T-helper 9 cell (primary cell): ENCODE measurements at places on chromosomes 5 and 9.

DNA sequence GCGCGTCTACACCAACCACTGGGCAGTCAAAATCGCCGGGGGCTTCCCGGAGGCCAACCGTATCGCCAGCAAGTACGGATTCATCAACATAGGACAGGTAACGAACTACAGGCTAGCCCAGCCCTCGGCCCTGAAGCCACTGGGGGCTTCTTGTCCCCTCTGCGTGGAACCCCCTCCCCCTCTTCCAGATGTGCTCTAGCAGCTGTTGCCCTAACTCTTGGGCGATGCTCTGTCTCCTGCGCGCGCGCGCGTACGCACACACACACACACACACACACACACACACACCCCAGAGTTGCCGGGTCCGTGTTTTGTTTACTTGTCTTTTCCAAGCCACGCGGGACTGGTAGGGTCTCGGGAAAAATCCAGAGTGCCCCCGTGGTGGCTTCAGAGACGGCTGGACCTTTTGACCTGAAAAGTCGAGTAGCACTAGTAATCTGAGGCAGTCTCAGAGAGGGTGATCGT is 836 bp downstream of the PCSK5 start:
- DNase-seq: peak; percentile 7

DNA sequence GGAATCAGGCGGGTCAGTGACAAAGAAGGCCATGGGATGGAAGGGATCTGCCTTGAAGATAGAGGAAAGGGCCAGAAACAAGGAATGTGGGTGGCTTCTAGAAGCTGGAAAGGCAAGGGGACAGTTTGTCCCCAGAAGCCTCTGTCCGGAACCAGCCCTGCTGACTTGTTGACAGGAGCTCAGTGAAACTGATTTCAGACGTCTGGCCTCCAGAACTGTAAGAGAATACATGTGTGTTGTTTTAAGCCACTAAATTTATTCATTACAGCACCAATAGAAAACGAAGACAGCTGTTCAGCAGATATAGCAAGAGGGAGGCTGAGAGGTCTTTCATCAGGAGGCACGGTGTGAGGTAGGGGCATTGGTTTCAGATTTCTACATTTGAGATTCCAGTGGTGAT is 422.5 kb downstream of the KDM4C start:
- no peak for DNase-seq

GRCh38 chr5:32504989-32505596 is 60.6 kb upstream of the ZFR start:
- DNase-seq: no peak

DNA sequence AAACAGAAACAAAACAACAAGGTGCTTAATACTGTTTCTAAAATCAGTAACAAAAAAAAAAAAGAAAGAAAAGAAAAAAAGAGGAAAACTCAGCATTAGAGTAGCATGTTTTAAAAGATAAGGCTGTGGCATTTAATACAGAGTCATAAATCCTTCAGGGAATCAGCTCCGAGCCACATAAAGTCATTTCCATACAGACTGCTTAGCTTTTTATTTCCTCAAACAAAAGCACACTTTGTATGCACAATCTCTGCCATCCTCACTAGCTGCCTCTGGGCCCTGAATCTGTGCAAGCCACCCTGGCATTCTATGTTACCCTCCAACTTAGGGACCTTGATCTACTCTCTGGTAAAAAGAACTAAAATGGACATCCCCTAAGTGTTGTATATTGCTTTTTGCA is 87.6 kb downstream of the SEMA6A start:
- DNase-seq: no peak

DNA sequence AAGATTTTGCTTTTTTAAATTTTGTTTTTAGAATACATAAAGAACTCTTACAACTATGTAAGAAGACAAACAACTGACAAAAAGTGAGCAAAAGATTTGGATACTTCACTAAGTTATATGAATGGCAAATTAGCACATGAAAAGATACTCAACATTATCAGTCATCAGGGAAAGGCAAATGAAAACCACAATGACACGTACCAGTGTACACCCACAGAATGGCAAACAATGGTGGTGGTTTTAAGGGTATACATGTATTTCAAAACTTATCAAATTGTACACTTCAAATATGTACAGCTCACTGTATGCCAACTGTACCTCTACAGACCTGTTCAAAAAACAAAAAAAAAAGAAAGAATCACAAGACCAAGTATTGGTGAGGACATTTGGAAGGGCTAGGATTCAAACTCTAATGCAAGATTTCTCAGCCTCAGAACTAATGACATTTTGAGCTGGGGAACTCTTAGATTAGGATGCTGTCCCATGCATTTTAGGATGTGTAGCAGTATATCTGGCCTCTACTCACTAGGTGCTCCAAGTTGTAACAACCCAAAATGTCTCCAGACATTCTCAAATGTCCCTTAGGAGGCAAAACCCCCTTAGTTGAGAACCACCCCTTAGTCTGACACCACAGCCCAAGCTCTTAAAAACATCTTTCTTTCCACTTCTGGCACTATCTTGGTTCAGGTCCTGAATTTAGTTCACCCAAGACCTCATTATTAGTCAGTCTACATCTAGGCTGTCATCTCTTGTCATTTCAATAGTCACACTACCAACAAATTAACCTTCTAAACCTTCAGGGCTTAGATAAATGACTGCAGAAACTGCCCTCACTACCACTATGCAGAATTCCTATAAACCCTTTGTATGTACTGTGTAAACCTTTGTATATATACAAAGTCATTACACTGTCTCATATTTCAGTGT is 9.7 kb downstream of the SCAI start:
- DNase-seq: no peak

DNA sequence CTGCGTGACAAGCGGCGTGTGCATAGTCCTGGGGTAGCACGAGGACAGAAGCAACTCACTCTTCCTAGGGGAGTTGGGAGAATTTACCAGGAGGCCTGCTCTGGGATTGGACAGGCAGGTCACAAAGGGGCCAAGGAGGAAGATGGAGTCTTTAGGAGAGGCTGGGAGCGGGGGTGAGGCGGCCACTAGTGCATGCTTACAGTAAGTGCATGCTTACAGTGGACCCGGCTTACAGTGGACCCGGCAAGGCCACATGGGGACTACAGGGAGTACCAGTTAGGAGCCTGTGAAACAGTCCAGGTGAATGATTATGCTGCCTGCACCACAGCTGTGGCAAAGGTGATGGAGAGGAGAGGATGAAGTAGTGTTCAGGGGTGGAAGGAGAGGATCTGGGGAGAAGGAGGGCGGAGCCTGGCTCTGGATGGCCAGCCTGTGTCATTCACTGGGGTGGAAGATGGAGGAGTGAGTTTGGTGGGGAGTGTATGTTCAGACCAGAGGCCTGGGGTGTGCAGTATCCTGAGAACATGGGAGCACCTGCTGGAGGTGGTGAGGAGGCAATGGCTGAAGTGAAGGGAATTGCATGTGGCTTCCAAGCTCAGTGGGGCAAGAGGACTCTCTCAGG is 78.7 kb downstream of the CRB2 start:
- no peak for DNase-seq

GRCh38 chr9:134035041-134036039 is 10.1 kb downstream of the BRD3OS start:
- no peak for DNase-seq

- DNase-seq: no peak
Measured at GRCh38 chr5:68793074-68793473, 300.7 kb upstream of the SLC30A5 start.

- no peak for DNase-seq
Measured at GRCh38 chr5:117888688-117889087, 1099.7 kb downstream of the DTWD2 start.
